ENCODE measurements at places on chromosomes 7 and 10.

GRCh38 chr10:6619660-6620059 is 39.6 kb upstream of the PRKCQ start:
- no peak for DNase-seq

DNA sequence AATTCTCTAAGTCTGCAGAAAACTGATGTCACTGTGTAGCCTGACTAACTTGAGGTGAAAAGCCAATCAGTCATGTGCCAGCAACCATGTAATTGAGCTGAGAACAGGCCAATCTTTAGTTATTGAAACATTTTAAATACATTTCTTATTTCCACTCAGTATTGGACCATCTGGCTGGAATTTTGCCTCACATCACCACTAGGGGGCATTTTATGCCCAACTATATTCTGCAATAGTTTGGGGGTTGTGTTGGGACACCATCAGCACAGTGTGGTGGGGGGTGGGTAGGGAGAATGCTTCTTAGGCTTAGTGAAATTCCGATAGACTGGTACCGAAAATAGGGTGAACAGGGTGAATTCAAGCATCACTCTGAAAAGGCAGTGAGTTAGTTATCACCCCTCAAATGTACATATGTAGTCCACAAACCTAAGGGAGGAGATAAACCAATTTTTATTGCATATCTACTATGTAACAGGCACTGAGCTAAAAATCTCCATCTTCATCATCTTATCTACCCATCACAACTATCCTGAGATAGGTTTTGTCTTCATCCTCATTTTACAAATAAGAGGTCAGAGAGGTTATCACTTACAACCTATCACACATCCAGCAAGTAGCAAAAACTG is 17.8 kb downstream of the NPSR1 start:
- DNase-seq, result peak; percentile 20

GRCh38 chr10:69866246-69866687 is 64.6 kb downstream of the COL13A1 start:
- no peak for DNase-seq

DNA sequence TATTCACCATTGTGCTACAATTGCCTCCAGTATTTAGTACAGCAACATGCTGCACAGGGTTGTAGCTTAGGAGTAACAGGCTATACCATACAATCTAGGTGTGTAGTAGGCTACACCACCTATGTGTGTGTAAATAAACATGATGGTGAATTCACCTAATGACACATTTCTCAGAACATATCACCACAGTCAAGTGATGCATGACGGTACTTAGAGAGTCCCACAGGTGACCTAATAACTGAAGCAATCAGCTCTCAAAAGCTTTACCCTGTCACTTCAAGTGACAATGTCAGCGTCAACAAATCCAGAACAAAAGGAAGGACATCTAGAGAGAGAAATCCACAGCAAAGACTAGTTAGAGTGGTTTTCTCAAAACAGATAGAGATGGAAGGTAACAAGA is 38.8 kb downstream of the CCNJ start:
- no peak for DNase-seq

GRCh38 chr10:5515948-5516761 is 8.6 kb upstream of the CALML3 start:
- DNase-seq, result no peak

DNA sequence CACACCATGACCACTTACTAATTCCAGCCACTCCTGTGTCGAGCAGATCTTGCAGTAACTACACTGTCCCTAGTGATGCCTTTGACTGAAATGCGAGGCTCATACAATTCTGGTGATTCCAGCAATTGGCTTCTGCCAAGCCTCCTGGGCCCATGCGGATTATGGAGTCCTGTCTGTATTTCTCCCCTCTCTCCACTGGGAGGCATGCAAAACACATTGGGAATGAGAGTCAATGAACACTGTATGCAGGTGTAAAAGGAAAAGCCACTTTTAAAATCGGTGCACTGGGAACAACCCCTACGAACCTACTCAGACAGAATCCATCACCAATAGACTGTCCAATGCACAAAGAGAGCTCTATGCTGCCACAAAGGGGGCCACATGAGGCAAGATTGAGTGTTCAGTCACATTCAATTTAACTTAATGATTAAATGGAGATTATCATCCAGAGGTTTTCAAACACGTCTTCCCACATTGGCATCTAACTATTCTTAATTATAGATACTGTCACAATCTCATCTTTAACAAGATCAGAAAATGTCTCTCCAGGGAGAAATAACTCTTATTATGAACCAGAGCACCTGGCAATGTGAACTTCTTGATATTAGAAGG is 550.6 kb downstream of the GLRX3 start:
- no peak for DNase-seq

- DNase-seq, result no peak
Measured at GRCh38 chr7:133060004-133060403, 21.9 kb downstream of the CHCHD3 start.

DNA sequence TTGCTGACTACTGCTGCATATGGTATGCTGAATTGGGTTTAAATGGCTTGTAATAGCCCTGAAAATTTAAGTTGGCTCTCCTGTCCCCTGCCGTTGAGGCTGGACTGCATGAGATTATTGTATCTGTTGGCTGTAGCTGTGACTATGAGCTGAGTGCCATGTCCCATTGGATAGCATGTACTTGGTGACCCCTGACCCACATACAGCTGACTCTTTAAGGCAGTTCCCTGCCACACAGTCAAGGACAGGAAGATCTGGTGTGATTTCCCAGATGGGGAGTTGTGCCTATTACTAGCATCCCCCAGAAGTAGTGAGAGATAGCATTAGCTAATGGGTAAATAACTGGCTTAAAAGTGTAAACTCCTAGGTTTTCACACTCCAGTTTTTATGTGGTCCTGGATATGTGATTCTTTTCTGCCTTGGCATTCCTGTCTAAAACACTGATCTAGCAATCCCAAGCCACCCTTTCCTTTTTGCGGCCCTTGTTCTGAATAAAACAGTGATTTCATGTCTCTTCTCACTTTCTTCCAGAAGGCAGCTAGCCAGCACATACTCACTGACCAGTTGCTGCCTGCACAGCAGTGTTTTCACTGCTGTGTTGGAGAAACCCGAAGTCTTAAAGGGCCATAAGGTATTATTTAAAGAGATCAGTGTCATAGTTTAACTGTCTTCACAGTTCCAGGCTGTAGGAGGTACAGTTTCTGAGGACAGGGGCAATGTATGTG is 35.9 kb downstream of the LRRC4 start:
- no peak for DNase-seq

DNA sequence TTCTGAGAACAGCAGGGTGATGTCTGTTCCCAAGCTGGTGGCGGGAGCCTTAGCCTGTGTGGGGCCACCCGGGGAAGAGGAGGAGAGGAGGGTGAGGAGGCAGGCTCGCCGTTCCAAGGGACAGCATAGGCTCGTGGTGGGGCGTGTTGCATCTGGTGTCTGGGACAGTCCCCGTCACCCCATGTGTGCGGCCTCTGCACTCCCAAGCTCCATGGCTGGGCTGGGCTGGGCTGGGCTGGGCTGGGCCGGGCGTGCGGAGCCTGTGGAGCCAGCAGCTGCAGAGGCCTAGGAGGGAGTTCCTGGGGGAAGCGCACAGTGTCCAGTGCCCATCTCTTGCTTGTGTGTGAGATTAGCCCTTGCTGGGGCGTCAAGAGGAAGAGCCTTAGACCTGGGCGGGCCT is 20.9 kb upstream of the TTYH3 start:
- DNase-seq, result no peak

DNA sequence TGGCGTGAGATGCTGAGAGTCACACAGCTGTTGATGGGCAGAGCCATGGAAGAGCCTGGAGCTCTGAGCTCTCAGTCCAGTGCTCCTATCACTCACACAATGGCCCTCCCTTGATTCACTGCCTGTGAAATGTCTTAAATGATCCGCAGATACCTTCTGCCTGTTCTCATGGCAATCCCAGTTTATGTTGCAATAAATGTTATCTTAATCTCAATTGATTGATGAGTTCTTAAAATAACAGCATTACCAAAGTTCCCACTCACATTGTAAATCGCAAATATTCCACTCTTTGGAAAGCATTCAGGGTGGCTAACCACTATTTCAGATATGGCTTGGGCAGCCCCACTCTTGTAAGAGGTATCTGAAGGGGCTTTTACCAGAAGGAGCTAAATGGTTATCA is 865.5 kb downstream of the LRMDA start:
- no peak for DNase-seq

- DNase-seq, result no peak
Measured at GRCh38 chr7:102992938-102993717, 80.3 kb downstream of the LRRC17 start.
